Panc1 (cell line): ENCODE measurements at places on chromosomes 1 and 21.
A peak's percentile ranks its signal among the peaks of the same experiment; 100 is the strongest.

GRCh38 chr1:172185211-172185610 is 235.3 kb upstream of the C1orf105 start:
- DNase-seq = no peak

GRCh38 chr1:15231714-15232201 is 15.3 kb upstream of the FHAD1 start:
- DNase-seq = no peak

DNA sequence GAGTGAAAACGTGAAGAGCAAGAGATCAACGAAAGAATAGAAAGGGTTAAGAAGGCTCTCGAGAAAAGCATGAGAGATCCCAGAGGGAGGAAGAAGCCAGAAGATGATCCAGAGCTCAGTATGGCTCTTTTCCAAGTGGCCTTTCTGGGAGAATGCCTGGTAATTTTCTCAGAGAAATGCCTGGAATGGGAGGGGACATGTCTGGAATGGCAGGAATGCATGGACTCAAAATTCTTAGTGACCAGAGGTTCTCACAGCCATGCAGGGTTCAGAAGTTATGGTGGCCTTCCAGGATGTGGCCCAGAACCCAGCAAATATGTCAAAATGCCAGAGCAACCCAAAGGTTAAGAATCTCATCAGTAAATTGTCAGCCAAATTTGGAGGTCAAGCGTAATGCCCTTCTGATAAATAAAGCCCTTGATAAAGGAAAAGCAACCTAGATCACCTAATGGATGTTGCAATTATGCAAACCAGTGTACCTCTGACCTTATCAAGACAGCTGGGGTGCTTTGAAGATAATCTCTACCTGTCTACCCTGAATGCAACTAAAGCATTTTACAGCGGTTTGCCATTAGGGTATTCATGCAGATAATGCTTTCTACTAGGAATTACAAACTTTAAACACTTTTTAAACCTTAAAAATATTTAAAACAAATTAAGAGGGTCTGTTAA is 53.1 kb downstream of the NBPF6 start:
- DNase-seq = no peak

GRCh38 chr1:94068999-94069918 is 51.7 kb downstream of the ABCA4 start:
- peak; percentile 75 for DNase-seq

DNA sequence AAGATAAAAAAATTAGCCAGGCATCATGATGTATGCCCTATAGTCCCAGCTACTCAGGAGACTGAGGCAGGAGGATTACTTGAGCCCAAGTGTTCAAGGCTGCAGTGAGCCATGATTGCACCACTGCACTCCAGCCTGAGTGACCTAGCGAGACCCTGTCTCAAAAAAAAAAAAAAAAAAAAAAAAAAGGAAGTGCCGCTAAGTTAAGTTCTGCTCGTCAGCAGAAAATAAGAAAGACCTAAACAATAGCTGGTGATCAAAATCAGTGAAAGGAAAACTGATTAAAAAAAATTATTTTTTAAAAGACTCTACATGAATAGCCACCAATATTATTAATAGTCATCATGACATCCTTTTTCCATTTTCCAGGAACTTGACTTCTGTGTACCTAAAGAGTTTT is 44.2 kb upstream of the MTR start:
- DNase-seq = no peak

GRCh38 chr1:186178426-186179043 is 196.5 kb downstream of the TPR start:
- DNase-seq = no peak

DNA sequence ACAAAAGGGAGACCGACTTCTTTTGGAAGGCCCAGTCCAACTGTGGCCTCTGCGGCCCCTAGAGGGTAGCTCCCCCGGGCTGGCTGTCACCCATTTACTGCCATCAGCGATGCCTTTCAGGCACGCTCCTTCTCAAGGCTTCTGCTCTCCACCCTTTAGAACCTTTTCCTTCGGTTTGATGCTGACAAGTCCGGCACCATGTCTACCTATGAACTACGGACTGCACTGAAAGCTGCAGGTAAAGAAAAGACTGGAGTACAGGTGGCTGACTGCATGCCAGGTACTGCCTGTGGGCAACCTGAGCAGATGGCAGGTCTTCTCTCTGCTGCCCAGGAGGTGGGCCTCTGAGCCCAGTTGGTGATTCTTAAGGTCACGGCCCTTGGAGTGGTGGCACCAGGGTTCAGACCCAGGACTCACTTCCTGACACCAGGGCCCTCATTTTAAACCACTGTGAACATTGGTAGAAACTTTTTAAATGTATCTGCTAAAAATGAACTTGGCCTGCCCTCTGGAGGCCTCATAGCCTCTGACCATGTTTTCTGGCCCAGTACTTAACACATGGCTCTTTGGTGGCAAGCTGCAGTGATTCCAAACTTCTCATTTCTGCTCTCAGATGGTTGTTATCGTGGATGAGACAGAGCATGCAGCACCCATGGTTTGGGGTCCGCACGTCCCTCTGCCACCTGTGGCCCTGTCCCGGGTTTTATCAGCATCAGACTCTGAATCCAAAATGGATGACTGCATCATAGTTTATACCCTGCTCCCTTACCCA is 45.7 kb downstream of the CAPN9 start:
- DNase-seq = no peak
